Right ventricle myocardium superior (tissue), 1 donor: ENCODE measurements at places on chromosomes 1 and 21. TPM values are rescaled to one million over a fixed set of nuclear protein-coding genes. Genes with fewer than 3 reads are reported as not detected.

Gene PTPRU
- 22.1 TPM for total RNA-seq

Gene LCE1B
- total RNA-seq = not detected

Gene CCDC185
- not detected for total RNA-seq

- no peak for DNase-seq
These were observed 926 bp upstream of the MRPL55 start for GRCh38 chr1:228109962-228110488.

- DNase-seq = no peak
These were observed 173.6 kb downstream of the COP1 start for GRCh38 chr1:176033474-176033873.

- no peak for DNase-seq
These were observed 159.8 kb downstream of the SETD4 start for GRCh38 chr21:35900539-35900938.
